Naive thymus-derived CD8-positive, alpha-beta T cell (primary cell): ENCODE measurements at places on chromosomes 1 and 21.

- DNase-seq: no peak
Measured at GRCh38 chr21:39688010-39688409, 57.0 kb upstream of the IGSF5 start.

- DNase-seq: no peak
Measured at GRCh38 chr1:15726508-15726907, 9.6 kb upstream of the SLC25A34 start.

GRCh38 chr1:109091078-109091838 lies 694 bp downstream of the TMEM167B start:
- no peak for DNase-seq

GRCh38 chr1:18564676-18565075 lies 66.0 kb upstream of the PAX7 start:
- DNase-seq: no peak

- DNase-seq: no peak
Measured at GRCh38 chr1:38539931-38540330, 319.6 kb downstream of the RRAGC start.

DNA sequence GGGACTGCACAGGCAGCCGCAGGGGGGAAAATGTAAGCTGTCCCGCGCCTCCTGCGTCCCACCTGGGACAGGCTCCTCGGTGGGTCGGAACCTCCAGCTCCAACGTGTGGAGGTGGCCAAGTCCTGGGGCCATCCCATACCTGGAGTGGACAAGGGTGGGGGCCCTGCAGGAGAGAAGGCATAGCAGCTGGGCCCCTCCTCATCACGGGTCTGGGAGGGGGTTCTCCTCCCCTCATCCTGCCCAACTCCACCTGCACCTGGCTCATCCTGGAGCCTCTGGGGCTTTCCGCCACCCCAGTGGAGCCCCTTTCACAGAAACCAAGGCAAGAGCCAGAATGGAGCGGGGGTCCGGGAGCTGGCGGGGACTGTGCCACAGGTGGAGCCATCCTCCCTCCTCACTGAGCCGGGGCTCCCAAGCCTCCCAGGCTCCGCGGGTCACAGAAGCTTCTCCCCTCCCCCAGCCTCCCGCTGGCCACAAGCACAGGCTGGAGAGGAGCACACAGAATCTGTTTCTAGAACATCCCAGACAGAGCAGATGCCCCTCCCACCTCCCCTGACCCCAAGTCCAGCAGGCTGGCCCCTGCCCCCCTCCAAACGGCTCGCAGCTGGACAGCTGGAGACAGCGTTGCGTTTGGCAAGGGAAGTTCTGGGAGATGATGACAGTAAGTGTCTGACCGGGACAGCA lies 65.8 kb downstream of the MEGF6 start:
- DNase-seq: no peak

DNA sequence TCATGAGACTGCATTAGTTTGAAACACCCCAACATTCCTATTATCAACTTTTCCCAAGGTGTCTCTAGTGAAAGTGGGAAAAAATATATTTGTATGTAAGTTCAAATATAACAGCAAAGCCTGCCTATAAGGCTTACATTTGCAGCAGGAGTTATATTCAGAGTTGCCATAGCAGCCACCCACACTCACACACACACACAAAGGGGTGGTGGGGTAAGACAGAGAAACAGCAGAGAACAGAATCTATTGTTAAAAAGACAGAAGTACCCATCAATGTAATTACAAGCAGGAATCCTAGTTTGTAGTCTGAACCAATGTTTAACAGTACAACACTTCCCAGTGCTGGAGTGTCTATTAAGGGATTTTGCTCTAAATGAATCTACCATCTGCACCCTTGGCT lies 55.0 kb downstream of the PLPPR5 start:
- DNase-seq: no peak

GRCh38 chr1:150829751-150830150 lies 21.7 kb upstream of the CTSK start:
- DNase-seq: no peak

- DNase-seq: no peak
Measured at GRCh38 chr1:145827966-145828365, 4.0 kb downstream of the POLR3C start.

DNA sequence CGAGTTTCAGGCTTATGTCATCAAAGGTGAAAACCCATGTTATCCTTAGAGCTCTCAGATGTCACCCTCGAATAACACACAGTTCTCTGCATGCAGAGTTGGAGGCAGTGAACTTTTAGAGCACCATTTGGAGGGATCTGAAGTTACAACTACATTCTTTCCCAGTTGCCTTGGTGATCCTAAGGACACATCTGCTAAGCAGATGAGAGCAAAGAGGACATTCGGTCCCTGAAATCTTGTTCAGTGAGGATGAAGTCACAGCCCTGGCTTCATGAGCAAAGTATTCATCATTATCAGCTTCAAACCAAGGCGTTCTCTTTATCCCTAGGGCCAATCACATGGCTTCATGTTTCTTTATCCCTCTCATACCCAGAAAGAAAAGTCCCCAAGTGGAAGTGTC lies 23.1 kb upstream of the MCOLN2 start:
- DNase-seq: no peak

- DNase-seq: no peak
Measured at GRCh38 chr1:10814976-10815857, 18.8 kb upstream of the CASZ1 start.

DNA sequence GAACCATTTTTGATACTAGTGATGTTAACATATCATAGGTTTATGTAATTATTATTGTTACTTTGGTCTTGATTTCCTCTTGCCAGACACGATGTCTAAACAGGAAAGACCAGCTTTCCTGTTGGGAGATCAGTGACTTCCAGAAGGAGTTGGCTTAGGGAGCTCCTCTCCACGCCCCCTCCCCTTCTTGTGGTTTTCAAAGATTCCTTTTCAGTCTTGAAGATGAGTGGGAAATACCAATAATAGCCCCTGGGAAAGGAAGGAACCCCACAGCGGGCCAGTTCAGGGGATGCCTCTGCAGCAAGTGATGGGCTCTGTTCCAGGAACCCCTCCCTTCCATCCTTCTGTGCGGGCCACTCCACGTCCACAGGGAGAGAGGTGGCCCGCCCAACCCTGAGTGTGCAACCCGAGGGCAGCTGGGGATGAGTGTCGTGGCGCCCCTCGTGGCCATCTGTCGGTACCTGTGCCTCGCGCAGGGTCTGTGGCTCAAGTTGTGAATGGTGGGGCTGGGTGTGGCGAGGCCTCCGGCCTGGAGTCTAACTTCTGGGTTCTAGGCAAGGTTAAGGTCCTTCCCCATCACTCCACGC lies 65.7 kb downstream of the TLR5 start:
- DNase-seq: no peak

- DNase-seq: no peak
Measured at GRCh38 chr1:10306435-10306834, 92.4 kb upstream of the PGD start.

DNA sequence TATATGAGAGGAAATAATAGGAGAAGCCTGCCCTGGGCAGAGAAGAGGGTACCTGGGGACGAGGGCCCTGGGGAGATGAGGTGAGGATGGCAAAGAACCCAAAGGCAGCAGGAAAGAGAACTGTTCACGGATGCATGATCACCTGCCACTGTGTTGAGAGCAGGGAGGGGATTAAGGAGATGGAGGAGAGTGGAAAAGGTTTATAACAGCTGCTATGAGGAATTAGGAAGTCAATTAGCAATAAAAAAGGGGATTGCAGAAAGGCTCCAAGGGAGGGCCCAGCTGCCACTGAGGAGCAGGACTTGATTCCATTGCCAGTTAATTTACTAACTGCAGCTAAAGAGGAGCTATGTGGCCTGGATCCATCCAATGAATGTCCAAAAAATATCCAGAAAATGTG lies 61.1 kb downstream of the GFI1 start:
- DNase-seq: no peak

DNA sequence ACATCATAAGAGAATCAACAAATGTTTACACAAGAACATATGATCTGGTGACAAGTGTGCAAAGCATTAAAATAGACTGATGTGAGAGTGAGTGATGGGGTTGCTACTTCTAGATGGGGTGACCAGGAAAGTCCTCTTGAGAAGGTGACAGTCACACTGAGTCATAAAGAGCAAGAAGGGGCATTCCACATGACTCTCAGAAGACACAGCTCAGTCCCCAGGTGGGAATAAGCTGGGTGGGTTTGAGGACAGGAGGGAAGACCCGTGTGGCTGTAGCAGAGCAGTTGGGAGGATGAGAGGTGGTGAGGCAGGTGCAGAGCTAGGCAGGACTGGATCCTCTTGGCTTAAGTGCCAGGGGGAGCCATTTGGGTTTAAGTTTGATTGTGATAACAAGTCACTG lies 53.1 kb downstream of the TNR start:
- DNase-seq: no peak

DNA sequence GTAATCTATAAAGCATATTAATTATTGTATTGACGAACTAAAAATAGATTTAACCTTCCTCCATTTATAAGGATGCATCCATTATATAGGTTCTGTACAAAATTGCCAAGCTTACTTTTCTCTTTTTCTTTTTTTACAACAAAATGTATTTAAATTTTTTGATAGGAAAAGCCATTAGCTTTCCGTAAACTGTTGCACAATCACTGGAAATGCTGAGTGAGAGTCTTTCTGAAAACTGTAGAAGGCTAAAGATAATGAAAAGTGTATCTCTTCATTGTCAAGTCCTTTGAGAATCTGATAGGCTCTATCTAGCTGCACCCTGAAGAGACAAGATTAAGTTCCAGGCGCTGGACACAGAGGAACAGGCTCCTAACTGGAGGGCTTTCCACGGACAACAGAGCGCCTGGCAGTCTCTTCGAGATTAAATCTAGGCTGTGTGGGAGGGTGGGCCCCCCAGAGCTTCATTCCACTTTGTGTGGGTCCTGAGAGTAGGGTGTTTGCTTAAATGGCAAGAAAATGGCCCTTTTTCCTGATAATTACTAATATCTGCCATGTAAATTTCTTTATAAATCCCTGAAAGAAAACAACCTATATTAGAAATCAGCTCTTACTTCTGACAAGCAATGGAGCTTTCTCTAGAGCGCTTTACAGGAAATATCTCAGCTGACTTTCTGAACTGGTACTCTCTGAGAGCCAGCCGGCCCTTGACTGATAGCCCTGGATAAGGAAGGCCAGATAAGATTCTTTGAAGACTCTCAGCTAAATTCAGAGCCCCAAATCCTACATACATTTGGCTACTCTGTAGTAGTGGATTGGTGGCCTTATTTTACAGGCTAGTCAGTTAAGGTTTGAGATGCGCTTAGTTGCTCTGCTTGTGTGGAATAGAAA lies 108.3 kb downstream of the FMN2 start:
- DNase-seq: no peak

DNA sequence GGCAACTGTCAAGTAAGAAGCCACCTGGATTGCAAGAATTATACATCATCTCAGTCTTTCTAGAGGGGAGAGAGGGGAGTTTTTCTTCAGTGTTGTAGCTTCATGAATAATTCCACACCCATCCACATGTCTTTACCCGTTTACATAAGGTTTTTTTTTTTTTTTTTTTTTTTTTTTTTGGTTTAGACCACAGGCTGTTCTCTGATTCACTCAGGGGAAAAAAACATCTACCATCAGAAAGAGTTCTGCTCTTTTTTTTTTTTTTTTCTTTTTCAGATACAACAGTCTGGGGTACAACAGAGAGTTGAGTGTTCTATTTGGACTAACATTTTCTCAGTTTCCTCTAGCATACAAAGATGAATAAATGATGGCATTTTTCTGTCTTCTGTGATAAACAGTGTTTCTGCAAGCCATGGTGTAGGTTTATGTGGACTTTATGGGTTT lies 4.9 kb upstream of the KIF14 start:
- DNase-seq: no peak

DNA sequence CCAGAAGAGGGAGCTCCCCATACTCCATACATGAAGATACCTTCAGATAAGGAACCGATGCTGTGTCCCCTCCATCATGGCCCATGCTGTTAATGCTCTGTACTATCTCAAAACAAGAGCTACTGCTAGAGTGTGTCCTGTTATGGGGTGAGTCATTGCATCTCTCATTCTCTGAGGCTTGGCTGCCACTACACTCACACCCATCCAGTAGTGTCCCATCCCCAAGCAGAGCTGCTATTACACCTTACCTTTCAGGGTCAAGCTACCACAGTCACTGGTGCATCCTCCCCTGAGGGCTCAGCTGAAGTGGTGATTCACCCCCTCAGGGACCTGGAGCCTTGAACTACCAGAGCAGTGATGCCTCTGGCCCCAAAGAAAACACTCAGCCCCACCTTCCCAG lies 198.5 kb downstream of the PLA2G4A start:
- DNase-seq: no peak

DNA sequence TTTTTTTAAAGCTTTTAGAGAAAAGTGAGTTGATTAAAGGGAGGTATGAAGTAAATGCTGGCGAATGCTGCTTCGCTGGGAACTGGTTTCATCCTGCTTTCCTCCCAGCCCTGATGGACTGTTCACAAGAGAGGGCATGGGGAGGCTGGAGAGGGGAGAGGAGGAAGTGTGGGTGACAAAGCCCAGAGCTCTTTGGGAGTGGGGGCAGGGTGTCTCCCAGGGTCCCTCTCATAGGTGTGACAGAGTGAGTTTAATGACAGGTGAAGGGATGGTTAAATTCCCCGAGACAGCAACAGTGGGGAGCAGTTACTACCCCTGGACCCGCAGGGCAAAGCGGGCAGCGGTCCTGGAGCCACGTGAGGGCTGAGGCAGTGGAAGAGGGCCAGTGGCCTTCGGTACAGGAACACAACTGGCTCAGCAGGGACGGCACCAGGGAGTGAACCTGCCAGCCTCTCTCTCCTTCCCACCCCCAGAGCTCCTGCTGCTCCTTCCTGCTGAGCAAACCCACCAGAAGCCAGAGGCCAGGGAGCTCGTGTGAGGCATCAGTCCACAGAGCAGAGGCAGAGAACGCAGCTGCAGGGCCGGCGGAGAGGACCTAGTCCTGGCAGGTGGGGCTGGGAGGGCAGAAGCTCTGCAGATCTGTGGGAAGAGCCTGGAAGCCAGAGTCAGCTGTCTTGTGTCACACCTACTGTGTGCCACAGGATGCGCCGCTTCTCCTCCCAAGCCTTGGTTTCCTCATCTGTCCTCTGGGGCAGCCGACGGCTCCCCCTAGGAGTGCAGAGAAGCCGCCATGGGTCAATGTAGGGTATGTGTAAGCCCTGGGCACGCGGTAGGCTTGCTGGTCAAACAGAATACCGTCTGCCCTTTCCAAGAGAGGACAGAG lies 20.9 kb upstream of the LRP8 start:
- DNase-seq: no peak

- DNase-seq: no peak
Measured at GRCh38 chr1:44783697-44784093, 4.3 kb downstream of the BEST4 start.

- DNase-seq: no peak
Measured at GRCh38 chr1:178168536-178168935, 74.6 kb downstream of the RASAL2 start.

DNA sequence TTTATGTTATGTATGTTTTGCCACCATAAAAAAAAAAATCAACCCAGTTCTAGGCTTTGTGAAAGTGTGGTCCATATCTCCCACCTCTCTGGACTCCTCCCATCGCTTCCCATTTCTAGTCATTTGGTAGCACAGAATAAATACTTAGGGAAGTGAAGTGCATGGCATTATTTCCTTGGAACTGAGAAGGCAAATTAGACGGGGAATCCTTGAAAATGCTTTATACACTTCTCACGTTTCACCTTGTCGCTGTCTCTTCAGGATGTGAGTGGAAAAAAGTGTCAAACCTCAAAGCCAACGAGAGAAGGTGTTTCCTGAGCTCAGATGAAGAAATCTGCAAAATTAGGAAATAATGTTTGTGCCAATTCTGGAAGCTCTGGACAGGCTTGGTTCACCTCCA lies 209.9 kb downstream of the ATG4C start:
- no peak for DNase-seq

GRCh38 chr1:64039390-64039926 lies 164.0 kb upstream of the UBE2U start:
- DNase-seq: no peak

- no peak for DNase-seq
Measured at GRCh38 chr1:84877592-84877991, 15.4 kb downstream of the LPAR3 start.
